Stimulated activated CD8-positive, alpha-beta memory T cell treated with anti-CD3 and anti-CD28 coated beads, Interleukin-12 subunit alpha, Interleukin-12 subunit beta, amount 100 ng/mL, for 4 hours (primary cell): ENCODE measurements at places on chromosomes 2 and 18.

DNA sequence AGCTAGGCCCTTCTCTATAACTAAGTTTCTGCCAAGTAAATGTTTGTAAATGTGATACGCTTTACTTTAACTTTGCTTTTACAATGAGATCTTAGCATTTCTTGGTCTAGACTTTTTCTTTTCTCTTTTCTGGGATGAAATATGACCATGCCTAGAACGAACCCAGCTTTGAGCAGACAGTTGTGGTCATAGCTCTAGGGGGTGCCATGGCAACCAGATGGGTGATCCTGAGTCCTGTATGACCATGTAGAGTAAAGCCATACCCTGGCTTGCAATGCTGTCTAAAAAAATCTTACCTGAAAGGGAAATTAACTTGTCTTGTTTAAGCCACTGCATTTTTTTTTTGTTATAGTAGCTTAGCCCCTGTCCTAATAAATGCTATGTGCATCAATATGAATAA lies 956.3 kb downstream of the SLC4A3 start:
- DNase-seq = no peak

- DNase-seq = no peak
These were observed 226.7 kb downstream of the HNMT start for GRCh38 chr2:138190999-138191398.

GRCh38 chr2:74735564-74735963 lies 81.5 kb downstream of the SEMA4F start:
- no peak for DNase-seq

DNA sequence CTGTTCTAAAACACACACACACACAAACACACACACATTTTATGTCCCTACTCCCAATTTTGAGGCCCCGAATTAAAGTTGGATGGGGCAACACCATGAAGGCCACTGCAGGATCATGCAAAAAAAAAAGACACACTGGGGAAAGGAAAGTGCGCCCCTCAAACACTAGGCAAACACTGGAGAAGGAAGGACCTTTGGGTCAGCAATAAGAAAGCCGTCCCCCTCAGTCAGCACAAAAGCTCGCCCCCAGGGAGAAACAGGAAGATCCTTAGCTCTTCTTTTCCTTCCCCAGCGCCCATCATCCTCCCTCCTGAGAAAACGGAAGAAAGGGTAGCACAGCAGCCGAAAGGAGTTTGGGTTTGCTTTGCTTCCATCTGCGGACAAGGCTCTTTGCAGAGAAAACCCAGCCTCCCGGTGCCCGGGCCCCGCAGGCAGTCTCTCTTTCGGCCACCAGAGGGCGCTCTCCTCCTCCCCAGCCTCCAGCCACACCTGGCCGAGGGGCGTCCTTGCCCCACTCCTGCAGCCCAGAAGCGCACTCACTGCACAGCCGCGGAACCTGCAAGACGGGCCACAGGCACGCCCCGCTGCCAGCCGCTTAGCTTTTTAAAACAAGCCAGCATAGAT lies 248.5 kb downstream of the CDH20 start:
- DNase-seq = peak; percentile 25

DNA sequence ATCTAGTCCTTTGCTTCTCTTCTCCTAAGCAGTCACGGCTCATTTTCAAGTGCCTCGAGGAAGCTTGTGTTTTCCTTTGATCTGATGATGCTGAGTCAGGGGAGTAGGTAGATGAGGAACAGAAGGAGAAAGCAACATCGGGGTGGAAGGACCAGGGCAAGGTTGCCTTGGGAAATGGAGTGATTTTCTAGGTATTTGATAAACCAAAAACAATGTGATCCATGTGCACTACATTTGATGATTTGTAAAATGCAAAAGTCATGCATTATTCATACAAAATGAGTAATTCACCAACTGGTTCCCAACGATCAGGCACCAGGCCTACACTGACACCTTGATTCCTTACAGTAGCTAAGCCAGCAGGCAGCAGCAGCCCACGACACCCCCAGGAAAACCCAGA lies 205.3 kb downstream of the ANAPC1 start:
- DNase-seq = no peak
